ENCODE measurements at places on chromosomes 2 and 18.

GRCh38 chr2:14536976-14537375 is 95.5 kb upstream of the LRATD1 start:
- no peak for DNase-seq

- DNase-seq = no peak
These were observed 290.6 kb downstream of the PTGR3 start for GRCh38 chr18:74918276-74918790.

DNA sequence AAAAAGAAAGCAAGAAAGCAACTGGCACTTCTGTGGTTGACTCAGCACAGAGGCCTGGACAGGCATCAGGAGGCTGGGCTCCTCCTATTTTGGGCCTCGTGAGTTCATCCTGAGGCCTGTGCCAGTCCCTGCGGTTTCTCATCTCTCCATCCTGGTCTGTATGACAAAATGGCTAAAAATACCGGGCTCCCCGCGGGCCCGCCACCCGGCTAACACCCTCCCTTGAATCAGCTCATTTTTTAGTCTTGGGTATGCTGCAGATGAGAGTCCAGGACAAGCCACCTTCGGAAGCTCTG is 62.3 kb upstream of the YWHAQ start:
- no peak for DNase-seq

DNA sequence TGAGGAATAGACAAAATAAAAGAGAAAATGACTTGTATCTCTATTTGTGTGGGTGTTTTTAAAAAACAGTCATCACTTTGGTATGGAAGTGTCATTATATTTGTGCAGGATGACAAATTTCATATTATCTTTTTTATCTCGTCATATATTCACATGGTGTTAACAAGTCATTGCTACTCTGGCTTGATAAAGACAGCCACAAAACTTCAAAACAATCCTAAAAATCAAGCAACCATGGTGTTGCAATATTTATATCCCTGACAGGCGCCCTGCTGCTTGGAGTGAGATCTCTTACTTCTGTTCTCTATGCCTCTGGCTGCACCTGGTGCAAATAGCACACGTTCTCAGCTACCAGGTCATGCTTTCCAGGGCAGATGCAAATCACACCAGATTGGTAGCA is 278.0 kb upstream of the EPHA4 start:
- no peak for DNase-seq

- no peak for DNase-seq
These were observed 84.8 kb upstream of the GPC1 start for GRCh38 chr2:240350696-240351087.

GRCh38 chr18:10131081-10131459 is 217.3 kb downstream of the VAPA start:
- DNase-seq = no peak

GRCh38 chr2:68366083-68366560 is 1.0 kb downstream of the PLEK start:
- no peak for DNase-seq

DNA sequence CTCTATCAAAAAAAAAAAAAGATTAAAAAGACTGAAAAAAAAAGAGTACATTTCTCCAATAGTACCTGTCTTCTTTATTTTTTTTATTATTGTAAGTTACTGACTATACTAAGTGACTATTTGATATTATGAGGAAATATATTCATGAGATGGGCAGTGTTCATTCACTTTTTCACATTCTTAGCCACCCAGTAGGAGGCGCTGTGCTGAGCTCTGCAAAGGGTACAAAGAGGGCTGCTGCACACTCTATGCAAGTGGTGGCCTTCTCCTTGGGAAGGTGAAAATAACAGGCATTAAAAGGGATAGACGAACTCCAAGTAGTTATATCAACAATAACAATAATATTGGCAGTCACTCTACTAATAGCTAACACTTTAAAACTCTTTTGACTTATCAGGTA is 1034.9 kb upstream of the FANCL start:
- no peak for DNase-seq

- DNase-seq = no peak
These were observed 24.4 kb upstream of the ACTG2 start for GRCh38 chr2:73868204-73868978.

DNA sequence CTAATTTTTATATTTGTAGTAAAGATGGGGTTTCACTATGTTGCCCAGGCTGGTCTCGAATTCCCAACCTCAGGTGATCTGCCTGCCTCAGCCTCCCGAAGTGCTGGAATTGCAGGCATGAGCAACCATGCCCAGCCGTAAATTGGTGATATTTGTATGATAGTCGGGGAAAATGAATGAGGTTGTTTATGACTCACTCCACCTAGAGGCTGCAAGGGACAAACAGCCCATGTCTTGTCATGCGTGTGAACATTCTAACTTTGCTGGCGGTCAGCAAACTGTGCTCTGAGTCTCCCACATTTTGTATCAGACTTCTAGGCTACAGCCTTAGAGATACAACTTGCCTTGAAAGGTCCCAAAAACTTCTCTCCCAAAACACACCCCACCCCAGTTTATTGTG is 133.5 kb upstream of the DTNA start:
- DNase-seq = no peak

GRCh38 chr18:75473316-75473715 is 45.8 kb upstream of the SMIM21 start:
- DNase-seq = no peak

- no peak for DNase-seq
These were observed 102.4 kb upstream of the THUMPD2 start for GRCh38 chr2:39881494-39881893.

- DNase-seq = no peak
These were observed 10.2 kb downstream of the TMEM247 start for GRCh38 chr2:46489423-46490174.

DNA sequence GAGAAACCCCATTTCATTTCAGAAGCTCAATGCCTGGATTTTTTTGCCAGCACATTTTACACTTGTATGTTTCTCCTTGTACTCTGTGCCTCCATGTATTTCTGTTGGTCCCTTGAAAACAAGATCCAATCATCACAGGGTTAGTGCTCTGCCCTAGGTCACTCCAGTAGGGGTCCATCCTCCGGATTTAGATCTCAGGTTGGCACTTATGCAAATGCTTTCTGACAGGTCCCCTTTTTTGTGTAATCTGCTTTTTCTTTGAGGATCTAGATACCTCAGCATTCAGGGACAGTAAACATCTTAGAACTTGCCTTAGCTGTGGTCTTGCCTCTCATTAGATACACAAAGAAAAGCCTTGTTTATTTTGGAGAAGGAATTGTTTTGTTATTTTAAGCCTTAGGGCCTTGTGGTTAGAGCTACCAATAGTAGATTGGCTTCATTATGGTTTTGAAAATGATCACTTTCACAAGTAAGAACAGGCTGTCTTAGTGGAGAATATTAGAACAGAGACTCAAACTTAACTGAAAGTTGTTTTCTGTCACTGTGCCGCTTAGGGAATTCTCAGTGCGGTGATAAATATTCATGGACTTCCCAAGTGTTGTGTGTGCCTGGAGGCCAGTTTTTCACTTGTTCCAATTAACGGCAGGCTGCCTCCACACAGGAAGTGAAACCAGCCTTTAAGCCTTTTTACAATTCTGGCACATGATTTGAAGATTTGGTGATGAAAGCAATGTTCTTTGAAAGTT is 7.8 kb downstream of the MERTK start:
- no peak for DNase-seq

- no peak for DNase-seq
These were observed 19.2 kb downstream of the IRS1 start for GRCh38 chr2:226780431-226780830.

All from activated T-cell treated with anti-CD3 and anti-CD28 coated beads for 4 hours (primary cell).